Fibroblast of villous mesenchyme (primary cell): ENCODE measurements at places on chromosomes 12 and 14. TPM values are rescaled to one million over a fixed set of nuclear protein-coding genes. Genes with fewer than 3 reads are reported as not detected.

DNA sequence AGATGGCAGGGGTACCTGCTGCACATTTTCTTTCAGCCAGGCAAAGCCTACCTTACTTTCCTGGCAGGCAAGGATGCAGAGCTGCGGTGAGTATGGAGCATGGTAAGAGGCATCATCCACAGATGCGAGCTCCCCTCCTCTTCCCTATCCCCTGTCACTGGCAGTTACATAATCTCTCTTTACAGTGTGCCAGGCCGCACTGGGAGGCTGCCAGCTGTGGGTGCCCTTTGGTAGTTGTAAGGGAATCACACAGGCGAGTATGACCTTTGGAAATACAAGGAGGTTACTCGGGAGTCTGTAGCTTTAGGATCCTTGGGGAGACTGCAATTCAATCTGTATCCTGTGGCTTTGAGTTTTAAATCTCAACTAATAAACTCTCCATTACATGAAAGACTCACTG lies 132.5 kb downstream of the KTN1 start:
- DNase-seq: no peak

DNA sequence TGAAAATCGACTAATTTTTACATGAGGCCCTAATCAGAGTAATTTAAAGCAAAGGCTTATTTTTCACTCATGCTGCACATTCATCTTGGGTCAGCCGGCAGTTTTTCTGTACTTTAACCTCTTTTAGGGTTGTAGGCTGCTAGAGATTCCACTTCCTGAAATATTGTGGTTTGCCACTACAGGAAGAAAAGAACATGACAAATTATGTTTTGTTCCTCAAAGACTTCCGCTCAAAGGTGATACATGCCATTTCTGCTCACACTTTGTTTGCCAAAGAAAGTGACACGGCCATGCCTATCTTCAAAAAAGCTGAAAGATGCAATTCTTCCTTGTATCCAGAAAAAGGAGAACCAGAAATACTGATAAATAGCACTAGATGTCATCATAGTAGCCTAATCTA lies 183.4 kb upstream of the PPFIA2 start:
- no peak for DNase-seq

- no peak for DNase-seq
Observed at GRCh38 chr14:73695082-73695481, 19.1 kb downstream of the PNMA1 start.

GRCh38 chr14:95620659-95621059 lies 65.6 kb upstream of the TCL1B start:
- no peak for DNase-seq

GRCh38 chr12:71718611-71719010 lies 32.7 kb downstream of the TMEM19 start:
- no peak for DNase-seq

GRCh38 chr14:24297190-24297964 lies 2.2 kb downstream of the DHRS1 start:
- no peak for DNase-seq

DNA sequence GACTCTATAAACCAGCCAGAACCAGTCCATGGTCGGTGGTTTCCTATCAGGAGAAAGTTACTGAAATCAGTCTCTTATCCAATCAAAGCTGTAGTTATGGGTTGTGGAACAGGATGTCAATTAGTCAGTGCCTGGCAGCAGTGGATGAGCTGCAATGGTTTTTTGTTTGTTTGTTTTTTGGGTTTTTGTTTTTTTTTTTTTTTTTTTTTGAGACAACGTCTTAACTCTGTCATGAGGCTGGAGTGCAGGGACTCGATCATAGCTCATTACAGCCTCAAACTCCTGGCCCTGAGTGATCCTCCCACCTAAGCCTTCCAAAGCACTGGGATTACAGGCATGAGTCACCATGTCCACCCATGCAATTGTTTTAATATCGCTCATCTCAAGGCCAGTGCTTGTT lies 113.3 kb upstream of the CAND1 start:
- DNase-seq: peak; percentile 11

- DNase-seq: no peak
Observed at GRCh38 chr12:64265839-64266238, 43.7 kb upstream of the KICS2 start.

GRCh38 chr12:45268672-45269411 lies 52.9 kb downstream of the ANO6 start:
- peak; percentile 91 for DNase-seq

DNA sequence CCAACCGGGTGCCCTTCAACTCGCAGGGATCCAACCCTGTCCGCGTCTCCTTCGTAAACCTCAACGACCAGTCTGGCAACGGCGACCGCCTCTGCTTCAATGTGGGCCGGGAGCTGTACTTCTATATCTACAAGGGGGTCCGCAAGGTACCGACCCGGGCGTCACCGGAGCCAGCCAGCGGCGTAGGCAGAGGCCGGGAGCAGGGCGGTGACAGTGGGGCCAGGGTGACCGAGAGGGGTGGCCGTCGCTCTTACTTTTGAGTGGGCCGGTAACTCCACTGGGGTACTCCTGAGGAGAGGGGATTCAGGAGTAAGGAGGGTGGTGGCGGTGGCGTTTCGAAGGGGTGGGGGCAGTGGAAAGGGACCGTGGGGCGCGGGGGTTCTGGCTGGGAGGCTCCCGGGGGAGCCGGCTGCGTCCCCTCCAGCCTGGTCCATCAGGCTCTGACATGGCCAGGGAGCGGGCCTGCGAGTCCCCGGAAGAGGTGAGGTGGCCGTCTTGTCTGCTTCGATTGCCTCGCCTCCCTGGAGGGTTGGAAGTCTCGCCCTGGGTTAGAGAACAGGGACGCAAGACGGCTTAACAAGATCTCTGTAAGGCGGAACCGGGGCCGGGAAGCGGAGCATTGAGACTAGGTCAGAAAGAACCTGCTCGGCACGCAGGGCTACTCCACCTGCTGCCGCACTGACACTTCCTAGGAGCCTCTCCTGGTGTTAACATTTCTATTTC lies 491 bp downstream of the WDR20 start:
- DNase-seq: peak; percentile 39

- no peak for DNase-seq
Observed at GRCh38 chr14:103512701-103513611, 9.7 kb downstream of the CKB start.

DNA sequence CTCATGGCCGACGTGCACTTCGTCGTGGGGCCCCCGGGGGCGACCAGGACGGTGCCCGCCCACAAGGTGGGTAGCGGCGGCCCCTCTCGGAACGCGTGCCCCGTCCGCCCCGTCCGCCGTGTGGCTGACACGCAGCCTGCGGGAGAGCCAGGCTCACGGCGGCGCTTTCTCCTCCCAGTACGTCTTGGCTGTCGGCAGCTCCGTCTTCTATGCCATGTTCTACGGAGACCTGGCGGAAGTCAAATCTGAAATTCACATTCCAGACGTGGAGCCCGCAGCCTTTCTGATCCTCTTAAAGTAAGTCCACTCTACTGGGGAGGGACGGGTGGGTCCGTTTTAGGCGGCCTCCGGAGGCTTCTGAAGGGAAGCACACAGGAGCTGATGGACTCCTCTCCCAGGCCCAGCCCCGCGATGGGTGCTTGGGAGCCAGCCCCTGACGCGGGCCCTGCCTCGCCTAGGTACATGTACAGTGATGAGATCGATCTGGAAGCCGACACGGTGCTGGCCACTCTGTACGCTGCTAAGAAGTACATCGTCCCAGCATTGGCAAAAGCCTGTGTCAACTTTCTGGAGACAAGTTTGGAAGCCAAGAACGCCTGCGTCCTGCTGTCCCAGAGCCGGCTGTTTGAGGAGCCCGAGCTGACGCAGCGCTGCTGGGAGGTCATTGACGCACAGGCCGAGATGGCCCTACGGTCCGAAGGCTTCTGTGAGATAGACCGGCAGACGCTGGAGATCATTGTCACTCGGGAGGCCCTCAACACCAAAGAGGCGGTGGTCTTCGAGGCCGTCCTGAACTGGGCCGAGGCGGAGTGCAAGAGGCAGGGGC lies 1.1 kb downstream of the BTBD6 start:
- DNase-seq: peak; percentile 40

DNA sequence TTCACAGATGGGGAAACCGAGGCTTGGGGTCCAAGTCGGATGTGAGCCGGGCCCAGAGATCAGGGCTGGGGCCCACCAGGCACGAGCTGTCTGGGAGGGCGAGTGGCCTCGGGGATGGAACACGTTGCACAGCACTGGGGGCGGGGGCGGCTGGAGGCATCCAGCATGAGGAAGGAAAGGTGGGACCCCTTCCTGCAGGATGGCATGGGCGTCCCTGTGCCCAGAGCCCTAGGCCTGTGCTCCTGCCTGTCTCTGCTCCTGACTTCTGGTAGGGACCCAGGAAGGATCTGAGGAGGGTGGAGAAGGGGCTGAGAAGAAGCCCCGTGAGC lies 183.4 kb downstream of the KIF26A start:
- no peak for DNase-seq

DNA sequence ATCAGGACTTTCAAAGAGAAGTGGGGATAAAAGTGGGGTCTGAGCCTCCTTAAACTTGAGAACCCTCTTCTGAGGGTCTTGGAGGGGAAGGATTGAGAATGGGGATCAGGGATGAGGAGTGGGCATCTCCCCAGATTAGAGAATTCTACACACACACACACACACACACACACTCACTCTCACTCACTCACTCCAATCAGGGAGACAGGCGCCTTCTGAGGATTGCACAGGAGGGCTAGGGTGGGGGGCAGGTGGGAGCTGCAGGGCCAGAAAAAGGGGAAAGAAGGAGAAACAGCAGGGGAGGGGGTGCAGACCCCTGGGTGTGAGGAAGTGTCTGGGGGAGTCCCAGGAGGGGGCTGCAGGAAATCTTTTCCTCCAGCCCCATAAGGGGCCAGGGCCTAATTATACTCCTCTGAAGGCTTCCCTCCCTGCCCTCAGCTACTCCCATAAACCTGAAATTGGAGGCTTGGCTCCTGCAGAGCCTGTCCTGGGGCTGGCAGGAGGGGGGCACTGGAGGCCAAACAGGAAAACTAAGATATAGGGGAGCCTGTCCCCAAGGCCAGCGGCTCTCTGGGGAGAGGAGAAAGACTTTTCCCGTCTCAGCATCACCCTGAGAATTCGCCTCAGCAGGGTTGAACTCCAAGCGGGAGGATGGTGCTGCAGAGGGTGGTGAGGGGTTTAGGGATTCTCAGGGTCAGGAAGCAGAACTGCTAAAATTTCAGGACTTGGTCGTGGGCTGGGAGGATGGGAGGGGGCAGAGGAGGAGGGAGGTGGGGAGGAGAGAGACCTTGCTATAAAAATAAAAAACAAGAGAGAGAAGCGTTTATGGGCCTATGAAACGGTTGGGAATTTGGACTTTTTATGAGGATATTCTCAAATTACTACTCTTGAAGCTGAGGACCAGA lies 1.6 kb downstream of the HOXC9 start:
- DNase-seq: no peak

DNA sequence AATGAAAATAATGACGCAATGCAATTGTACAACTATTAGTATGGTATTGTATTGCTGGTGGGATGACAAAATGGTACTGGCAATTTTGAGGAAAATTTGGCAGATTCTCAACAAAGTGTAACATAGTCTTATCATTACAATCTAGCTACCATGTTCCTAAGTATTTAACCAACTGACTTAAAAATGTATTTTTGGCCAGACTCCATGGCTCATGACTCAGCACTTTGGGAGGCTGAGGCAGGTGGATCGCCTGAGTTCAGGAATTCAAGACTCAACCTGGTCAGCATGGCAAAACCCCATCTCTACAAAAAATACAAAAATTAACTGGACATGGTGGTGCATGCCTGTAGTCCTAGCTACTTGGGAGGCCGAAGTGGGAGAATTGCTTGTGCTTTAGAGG lies 1409.5 kb downstream of the AACS start:
- no peak for DNase-seq

DNA sequence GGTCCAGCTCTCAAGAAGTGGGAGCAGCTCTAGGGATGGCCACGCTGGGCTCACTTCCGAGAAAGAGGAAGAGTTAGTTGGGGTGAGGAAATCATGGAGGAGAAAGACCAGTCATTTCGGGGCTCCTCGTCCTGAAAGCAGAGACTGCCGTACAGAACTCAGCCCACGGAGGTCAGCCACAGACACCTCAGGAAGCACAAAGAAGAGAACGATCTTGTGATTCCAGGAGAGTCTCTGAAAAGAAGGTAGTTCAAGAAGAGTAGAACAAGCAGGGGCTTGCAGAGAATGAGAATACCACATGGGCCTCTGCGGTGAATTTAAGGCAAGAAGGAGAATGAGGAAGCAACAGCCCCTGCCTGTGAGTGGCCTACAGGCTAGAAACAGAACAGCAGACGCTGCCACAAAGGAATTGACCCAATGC lies 311.9 kb downstream of the CACNA1C start:
- DNase-seq: no peak

Gene GPR162
- 2.6 and 3.0 TPM in 2 replicates for total RNA-seq

Gene PPP1R1A
- total RNA-seq: not detected in 2 replicates
